ENCODE measurements at places on chromosomes 6 and 20.

DNA sequence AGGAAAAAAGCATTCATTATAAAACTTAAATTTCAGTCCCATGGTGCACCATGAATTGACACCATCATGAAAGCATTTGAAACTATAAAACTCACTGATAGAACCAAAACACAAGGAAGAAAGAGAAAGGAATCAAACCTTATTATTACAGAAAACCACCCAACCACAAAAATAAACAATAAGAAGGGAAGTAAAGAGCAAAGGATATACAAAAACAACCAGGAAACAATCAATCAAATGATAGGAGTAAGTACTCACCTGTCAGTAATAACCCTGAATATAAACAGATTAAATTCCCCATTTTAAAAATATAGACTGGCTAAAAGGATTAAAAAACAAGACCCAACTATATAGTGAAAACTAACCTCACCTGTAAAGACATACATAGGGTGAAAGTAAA, 5.8 kb downstream of the SLPI start:
- DNase-seq = no peak

GRCh38 chr6:111585974-111586315, 19.7 kb downstream of the TRAF3IP2 start:
- no peak for DNase-seq

GRCh38 chr6:17744019-17744756, 37.5 kb upstream of the NUP153 start:
- no peak for DNase-seq

- peak; percentile 86 for DNase-seq
These were observed 227.0 kb upstream of the MARCKS start for GRCh38 chr6:113629975-113630737.

- DNase-seq = no peak
These were observed 881.5 kb upstream of the SLC35B3 start for GRCh38 chr6:9316831-9317230.

GRCh38 chr6:132505158-132505557, 7.8 kb downstream of the STX7 start:
- DNase-seq = no peak

GRCh38 chr20:56285496-56285895, 37.0 kb downstream of the MC3R start:
- DNase-seq = peak; percentile 0

- peak; percentile 5 for DNase-seq
These were observed 793 bp downstream of the GMPR start for GRCh38 chr6:16238963-16239797.

GRCh38 chr6:135902756-135903331, 51.3 kb downstream of the PDE7B start:
- no peak for DNase-seq

DNA sequence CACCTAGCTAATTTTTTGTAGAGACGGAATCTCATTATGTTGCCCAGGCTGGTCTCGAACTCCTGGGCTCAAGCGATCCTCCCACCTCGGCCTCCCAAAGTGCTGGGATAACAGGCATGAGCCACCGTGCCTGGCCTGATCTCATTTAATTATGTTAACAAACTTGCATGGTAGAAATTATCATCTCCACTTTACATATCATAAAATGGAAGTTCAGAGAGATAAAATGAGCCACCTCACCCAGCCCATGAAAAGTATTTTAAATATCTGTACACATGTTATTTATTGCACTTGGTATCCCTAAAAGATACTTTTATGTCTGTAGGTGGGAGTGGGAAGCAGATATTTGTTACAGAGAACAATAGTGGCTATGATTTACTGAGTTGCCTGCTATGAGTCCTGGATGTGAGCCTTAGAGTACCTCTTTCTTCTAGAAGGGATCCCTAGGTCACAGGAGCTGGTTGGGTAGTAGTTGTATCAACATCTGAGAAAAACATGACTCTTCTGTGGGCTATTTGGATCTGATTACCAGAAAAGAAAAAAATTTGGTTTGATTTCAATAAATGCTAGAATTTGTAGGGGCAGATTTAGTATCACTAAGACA, 52.4 kb upstream of the EIF2S2 start:
- no peak for DNase-seq

DNA sequence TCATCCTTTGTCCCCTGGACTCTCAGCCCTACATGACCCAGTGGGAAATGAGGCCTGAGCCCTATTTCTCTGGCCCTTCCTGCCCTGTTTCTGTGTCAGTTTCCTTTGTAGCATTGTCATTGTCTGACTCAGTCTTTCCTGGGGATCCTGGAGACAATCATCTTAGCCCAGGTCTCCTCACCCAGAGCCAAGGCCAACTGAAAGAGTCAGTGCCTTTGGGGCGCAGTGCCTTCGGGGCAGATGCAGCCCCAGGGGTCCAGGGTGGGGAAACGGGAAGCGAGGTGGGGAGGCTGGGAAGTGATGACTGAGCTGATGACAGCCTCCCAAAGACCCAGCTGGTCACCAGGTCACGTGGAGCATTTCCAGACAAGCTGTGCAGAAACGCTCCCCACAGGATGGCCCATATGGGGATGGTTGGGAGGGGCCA, 93.3 kb upstream of the SULF2 start:
- DNase-seq = no peak

DNA sequence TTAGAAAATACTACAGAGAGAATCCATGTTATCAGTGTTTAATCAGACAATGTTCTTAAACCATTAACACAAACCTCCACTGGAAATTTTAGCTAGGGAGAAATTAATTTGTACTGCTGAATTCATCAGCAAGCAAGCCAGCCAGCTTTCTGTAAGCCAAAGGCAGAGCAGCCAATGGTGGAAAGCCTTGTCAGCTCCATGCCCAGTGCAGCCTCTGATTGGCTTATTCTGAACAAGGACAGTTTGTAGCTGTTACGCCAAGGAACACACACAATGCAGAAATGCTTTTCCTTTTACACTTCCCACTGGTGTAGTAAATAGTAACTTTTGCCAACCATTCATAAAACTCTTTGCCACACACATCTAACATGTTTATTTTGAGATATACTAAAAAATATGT, 265.0 kb downstream of the TENT5A start:
- DNase-seq = no peak

DNA sequence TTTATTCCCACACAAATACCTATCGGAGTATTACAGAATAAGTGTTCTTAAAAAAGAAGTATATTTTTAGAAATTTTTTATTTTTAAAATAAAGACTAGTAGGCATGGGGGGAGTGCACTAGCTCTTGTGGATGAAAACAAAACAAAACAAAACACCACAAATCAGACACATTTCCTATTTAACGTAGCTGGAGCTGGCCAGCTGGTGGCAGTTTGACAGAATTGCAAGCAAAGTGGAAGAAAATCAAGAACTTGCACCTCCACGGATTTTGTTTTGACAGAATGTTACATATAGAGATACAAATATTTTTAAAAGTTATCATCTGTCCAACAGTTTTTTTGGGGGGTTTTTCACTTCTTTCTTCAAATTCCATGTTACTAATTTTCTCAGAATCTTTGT, 63.6 kb upstream of the SNRPB2 start:
- DNase-seq = no peak

- DNase-seq = peak; percentile 51
These were observed 302.5 kb downstream of the DHX35 start for GRCh38 chr20:39264506-39265172.

- DNase-seq = no peak
These were observed 11.6 kb downstream of the CDH22 start for GRCh38 chr20:46296526-46297250.

GRCh38 chr6:108875161-108875555, 26.9 kb downstream of the ARMC2 start:
- DNase-seq = no peak

GRCh38 chr6:2896741-2897140, 6.4 kb downstream of the SERPINB9 start:
- DNase-seq = no peak

- no peak for DNase-seq
These were observed 481.2 kb downstream of the TFAP2A start for GRCh38 chr6:9933677-9934076.

DNA sequence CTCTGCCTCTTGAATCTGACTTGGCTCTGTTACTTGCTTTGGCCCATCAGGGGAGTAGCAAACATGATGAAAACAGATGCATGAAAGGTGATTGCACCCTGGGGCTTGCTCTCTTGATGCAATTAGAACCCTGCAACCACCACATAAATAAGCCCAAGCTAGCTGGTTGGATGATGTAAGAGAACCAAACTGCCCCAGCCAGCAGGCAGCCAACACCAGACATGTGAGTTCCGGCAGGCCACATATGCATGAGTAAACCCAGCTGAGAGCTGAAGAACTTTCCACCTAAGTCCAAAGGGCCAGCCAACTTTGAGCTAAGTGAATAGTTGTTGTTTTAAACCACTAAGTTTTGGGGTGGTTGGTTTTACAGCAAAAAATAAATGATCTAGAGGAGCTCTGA, 268.4 kb downstream of the FARS2 start:
- DNase-seq = no peak

DNA sequence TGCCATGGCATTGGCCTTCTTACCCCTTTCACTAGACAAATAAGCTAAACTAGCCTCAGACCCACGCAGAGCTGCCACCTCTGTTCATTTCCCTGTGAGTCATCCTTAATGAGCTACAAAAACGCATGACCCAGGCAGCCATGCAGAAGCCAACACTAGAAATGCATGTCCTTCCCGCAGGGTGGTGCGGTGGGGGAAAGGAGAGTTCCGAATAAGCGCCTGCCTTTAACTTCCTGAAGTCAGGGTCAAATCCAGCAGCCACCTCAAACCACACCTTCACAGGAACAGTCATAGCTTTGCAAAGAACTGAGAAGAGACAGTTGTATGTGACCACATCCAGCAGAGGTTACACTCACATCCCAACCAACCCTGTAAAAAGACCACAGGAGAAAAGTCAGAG, 40.4 kb downstream of the IRF4 start:
- DNase-seq = no peak

DNA sequence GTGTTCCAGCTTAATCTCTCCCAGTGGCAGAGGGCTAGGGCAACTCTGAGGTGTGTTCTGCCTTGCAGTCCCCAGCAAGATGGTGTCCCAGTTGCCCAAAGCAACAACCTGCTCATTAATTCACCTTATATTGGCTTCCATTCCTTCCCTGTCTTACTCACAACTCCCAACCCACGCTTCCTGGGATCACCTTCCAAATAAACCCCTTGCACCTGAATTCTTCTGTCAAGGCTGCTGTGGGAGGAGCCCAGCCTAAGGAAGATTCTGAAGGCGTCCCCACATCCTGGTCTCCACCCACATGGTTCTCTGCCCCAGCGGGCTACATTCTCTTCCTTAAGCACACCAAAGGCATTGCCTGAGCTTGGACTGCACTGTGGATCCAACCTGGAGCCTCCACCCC, 116.6 kb upstream of the MAFB start:
- DNase-seq = no peak

GRCh38 chr20:64103871-64104666, 3.3 kb downstream of the NPBWR2 start:
- DNase-seq = no peak

DNA sequence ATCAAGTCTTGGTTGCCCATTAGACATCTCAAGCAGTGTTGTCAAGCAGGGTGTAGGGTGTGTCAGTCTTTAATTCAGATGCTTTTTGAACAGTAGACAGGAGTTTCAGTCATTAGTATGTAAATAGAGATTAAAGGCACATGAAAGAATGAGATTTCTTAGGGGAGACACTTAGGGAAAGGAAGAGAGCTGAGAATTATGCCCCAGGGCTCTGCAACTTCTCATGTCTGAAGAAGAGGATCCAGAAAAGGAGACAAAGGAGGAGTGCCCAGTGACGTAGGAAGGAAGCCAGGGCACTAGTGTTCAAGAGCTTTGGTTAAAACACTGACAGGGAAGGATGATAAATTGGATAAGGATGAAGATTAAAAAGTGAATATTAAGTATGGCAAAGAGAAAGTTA, 569.7 kb downstream of the NKAIN2 start:
- no peak for DNase-seq

DNA sequence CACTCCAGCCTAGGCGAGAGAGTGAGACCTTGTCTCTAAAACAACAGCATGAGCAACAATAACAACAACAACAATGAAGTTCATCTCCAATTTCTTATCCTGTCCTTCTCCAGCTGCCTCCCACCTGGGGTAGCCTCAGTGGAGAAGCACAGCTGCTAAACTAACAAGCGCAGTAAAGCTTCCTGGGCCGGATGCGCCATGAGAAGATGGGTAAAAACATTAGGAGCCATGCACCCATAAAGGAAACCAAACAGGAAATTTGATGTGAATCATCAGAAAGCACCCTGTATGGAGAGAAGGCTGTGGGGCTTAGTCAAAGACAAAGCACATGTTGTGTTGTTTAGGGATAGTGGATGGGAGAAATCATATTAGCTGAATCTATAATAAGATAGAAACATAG, 61.1 kb upstream of the CCN6 start:
- DNase-seq = peak; percentile 38

DNA sequence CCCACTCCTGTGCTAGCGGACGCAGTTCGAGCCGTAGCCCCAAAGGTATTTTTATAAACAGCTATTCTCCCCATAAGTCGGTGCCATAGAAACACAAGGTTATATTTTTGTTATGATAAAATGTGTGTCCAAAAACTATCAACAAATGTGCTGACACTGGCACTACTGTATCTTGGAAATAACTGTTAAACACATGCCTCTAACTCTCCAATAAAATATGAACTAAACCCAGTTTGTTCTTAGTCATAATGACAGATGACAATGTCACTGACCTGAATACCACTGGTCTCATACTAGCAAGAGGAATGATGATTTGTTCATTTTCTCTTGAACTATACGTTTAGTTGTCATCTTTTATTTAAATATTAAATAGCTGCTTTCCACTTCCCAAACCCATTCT, 51.4 kb upstream of the NUP153 start:
- no peak for DNase-seq

- DNase-seq = no peak
These were observed 829 bp upstream of the NOTCH4 start for GRCh38 chr6:32224696-32225095.

DNA sequence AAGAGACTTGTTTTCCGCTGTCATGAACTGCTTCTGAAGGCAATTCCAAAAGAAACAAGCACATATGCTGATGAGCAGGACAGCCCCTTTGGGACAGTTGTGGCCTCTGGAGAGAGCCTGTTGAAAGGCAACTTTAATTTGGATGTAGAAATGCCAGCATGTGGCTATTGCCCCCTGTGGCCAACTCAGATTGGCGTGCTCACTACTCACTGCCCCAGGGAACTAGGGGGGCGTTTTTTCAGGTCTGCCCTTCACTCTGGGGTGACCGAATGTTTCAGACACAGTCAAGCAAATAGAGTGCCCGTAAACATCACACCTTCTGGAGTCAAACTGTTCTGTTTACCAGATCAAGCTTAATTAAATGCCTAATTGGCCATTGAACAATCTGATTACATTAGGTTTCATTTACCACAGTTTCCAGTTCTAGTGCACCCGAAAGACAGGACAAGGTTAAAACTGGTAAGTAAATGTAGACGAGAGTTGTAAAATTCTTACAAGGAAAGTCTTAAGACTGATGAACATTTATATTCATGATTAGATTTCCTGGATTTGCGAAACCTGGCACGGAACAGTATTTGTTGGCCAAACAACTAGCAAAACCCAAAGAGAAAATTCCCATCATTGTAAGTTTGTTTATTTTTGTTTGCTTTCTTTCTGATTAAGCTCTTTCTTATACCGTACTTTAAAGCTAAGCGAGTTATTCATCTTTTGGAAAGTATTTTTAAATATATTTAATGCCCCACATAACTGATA, 75.9 kb upstream of the SYNJ2 start:
- DNase-seq = no peak

Measured in inflammatory macrophage treated with lipopolysaccharide for 1 hour (primary cell).